ENCODE measurements at places on chromosomes 1 and 21. TPM values are rescaled to one million over a fixed set of nuclear protein-coding genes. Genes with fewer than 3 reads are reported as not detected.

- no peak for DNase-seq
Observed at GRCh38 chr21:14706712-14707510, 160.8 kb upstream of the SAMSN1 start.

DNA sequence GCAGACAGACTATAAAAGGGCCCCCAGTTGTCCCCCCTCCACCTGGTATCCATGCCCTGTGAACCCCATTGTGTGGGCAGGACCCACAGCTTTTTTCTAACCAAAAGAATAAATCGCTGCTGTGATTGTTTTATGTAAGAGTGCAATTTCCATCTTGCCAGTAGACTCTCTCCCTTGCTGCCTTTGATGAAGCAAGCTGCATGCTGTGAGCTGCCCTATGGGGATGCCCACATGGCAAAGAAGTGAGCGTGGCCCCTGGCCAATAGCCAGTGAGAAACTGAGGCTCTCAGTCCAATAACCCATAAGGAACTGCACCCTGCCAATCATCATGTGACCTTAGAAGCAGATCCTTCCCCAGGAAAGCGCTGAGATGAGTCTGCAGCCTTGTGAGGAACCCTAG is 37.8 kb upstream of the FMOD start:
- no peak for DNase-seq

DNA sequence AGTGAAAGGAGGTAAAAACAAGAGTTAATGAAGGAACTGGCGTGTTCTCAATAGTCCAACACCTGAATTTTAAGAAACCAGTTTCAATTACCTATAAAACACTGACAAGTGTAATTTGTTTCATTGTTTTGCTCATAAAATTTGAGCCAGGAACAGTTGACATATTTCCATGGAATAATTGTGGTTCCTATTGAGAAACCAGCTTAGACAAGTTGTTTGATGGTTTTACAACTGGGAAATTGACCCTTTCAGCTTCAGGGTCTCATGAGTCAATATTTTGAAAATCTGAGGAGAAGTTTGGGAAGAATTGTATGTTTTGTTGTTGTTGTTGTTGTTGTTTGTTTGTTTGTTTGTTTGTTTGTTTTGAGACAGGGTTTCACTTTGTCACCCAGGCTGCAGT is 69.1 kb upstream of the GADD45A start:
- no peak for DNase-seq

DNA sequence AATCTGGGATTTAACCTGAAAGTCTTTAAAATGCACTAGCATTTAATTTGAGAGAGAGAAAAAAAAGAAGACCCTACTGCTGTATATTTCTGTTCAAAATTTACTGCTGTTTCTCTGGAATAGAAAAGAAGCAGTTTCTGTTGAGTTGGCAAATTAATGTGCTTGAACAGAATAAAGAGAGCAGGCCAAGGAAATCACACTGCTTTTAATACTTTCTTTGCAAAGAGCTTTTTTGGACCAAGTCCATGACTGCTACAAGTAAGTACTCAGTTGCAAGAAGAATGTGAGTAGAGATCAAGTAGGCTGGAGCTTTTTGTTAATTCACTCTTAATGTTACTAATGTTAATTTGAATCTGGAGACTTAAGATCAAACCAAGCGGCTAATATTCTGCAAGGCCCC is 336.2 kb upstream of the SGIP1 start:
- no peak for DNase-seq

DNA sequence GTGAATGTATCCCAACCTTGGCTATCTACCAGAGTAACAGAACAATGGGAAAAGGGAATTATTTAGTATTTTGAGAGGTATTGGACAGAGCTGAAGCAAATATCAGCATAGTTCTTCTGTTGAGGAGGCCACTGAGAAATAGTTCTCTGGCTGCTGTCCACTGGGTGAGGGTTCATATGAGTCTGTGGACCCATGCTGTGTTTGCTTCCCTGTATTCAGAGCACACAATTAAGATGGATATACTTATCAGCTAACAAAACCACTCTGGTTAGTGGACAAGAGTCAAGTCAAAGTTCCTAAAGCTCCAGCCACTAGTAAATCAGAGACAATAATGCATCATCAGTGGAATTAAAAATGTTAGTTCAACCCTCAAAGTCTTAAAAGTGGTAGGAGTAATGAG is 66.1 kb downstream of the RGS18 start:
- no peak for DNase-seq

GRCh38 chr1:212557739-212558692 is 50.5 kb upstream of the ATF3 start:
- no peak for DNase-seq

DNA sequence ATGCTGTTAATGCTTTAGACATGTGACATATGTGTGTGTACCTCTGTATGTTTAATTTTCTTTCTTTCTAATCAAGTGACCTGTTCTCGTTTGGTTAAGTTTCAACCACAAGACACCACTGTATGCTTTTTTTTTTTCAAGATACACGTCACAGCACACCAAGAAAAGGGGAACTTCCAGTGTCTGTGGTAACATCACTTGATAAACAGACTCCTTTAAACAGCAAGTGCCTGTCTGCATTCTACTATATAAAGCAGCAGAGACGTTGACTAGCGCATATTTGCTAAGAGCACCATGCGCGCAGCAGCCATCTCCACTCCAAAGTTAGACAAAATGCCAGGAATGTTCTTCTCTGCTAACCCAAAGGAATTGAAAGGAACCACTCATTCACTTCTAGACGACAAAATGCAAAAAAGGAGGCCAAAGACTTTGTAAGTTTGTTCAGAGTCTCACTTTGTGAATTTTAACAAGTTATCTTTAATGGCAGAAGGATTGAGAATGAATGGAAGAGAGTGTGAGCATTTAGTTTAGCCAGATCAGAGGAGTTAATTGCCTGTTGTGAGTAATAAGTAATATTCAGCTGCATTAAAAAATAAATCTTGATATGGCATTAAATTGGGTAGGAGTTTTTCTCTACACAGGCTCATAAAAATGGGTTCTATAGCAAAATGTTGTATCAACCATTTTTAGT is at the start of gene RGS1:
Gene RGS1, plus strand, starts transcription at position 275 of the 691 bp plus-strand sequence. Its CDS starts 20 bp downstream, at position 295.
- DNase-seq, result peak; percentile 90

The CFHR2 gene
- not detected for polyA plus RNA-seq

The PLCH2 gene
- 1.3 TPM for polyA plus RNA-seq

Data from naive B cell (primary cell).